ENCODE measurements at places on chromosomes 2 and 18.

GRCh38 chr2:200379481-200380090, 73.1 kb downstream of the SPATS2L start:
- no peak for DNase-seq

DNA sequence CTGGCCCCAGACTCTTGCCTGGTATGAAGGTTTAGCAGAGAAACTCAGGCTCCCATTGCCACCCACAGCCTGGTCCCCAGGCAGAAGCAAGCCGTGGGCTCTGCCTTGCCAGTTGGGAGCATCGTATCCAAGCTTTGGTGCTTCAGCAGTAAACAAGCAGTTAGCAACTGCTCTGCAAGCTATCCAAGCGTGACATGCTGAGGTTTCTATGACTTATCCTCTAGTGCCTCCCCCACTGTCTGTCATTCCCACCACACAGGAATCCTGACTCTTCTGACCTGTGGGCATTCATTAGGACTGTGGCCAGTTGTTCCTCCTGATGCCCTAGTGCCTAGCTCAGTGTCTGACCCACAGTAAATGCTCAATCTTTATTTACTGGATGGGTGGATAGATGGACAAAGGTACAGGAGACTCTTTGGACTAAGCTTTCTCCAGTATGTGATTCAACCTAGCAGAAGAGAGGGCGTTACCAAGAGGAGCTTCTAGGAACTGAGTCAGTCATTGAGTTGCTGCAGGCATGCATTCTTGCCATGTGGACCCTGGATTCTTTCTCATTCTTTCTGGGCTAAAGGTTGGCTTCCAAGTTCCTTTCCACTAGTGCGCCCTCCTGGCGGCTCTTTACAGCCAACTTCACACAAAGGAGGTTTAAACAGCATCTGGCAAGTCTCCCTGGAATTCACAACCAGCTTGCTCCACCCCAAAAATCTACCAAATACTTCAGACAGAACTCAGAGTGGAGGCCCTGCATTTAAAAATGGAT, 40.6 kb upstream of the MRPL19 start:
- DNase-seq: peak; percentile 99

GRCh38 chr2:7573166-7573825, 656.1 kb downstream of the RNF144A start:
- no peak for DNase-seq

GRCh38 chr2:173150087-173150486, 74.4 kb downstream of the MAP3K20 start:
- peak; percentile 79 for DNase-seq

DNA sequence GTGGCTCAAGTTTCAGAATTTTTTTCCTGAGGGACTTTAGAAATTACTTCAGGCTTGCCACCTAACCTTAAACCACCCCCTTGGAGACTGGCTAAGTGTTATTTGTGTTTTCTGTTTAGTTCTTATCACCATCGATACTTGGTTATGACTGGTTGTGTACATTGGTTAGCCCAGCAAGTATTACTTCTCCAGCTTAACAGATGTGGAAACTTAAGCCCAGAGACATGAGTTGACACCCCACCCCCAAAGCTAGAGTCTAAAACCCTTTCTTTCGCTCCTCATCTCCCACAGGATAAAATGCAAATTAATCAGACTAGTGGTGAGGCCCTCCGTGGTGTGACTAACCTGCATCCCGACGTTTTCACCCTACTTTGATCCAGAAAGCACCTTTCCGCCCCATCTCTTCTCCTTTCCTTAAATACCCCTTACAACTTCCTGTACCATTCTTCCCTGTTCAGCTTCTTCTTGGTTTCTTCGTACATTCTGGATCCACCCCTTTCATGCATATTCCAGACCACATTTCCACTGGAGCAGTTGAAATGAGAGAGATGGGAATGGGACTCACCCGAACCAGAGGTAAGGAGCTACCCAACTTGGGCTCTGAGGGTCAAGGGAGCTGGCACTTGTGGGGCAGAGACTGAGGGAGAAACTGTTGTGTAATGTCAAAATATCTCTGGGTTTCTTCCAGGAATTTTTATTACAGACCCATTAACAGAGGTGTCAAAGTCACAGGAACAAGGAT, 819 bp upstream of the MAP3K2 start:
- peak; percentile 59 for DNase-seq

DNA sequence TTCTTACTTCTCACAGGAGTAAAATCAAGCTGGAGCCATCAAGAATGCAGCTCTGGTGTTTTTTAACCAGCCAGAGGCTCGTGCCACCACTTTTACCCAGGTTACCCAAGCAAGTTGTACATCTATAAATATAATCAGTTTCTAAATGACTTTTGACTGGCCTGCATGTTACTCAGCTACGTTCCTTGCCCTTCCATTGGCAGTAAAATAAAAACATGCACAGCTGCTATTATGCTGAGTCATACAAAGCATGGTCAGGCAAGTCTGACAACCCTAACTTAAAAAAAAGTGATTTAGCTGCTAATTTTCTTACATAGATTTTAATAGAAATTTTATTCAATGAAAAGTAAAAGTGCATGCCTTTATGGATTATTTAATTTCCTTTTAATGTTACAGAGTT, 111.7 kb upstream of the CSRNP3 start:
- peak; percentile 59 for DNase-seq

DNA sequence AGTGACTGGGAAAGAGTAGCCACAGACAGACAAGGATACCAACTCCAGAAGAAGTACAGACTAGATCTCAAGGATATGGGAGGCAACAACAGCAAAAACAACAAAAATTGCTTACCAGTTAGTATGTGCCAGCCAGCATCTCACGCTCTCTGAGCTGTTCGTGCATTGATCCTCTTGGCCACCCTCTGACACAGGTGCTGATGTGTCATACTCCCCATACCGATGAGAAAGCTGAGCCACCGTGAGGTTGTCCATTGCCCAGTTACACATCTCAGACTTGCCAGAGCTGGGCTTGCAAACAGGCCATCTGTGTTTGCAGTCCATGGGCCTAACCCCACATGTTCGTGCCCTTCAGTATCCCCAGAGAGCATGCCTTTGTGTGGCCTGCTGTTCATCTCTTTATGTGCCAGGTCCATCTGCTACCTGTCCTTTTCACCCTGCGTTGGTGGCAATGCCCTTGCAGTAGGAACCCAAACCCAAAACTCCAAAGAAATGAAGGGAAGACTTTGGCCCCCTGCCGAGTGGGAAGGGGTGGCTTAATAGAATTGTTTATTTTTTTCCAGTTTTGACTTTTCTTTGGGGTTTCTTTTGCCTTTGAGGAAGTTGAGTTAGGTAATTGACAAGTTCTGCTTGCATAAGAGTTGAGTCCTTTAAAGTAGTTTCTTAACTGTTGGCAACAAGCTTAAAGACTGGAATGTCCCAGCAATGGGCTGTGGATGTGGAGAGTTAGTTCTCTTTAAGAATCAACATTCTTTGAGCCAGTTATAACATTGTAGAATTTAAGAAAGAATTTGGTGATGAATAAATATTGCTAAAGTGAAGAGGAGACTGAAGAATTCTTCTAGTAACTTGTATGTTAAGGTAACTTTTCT, 46.7 kb downstream of the LYPD6B start:
- DNase-seq: peak; percentile 89

DNA sequence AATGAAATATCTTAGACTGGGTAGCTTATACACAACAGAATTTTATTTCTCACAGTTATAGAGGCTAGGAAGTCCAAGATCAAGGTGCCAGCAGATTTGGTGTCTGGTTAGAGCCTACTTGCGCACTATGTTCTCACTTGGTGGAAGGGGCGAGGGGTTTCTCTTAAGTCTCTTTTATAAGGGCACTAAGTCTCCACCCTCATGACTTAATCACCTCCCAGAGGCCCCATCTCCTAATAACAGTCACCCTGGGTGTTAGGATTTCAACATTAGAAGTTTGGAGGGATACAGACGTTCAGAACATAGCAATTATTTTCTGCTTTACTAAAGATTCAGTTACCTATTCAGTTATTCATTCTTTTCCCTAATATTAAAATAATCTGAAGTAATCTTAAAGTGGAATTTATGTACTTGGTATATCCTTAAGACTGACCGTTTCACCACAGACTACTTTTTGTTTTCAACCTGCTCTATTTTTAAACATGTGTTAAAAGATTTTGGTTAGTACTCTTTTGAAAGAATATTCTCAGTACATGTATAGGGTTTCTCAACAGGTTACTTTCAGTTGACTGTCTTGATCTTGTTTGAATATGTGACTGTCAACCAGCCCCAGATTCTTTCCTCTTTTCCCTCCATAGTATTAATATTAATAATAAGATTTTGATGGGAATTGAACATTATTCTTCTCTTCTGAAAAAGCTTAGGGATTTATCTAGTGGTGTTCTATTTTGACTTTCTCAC, 130.0 kb downstream of the TAF4B start:
- DNase-seq: no peak

- no peak for DNase-seq
These were observed 256.2 kb downstream of the HDAC4 start for GRCh38 chr2:239144713-239144999.

DNA sequence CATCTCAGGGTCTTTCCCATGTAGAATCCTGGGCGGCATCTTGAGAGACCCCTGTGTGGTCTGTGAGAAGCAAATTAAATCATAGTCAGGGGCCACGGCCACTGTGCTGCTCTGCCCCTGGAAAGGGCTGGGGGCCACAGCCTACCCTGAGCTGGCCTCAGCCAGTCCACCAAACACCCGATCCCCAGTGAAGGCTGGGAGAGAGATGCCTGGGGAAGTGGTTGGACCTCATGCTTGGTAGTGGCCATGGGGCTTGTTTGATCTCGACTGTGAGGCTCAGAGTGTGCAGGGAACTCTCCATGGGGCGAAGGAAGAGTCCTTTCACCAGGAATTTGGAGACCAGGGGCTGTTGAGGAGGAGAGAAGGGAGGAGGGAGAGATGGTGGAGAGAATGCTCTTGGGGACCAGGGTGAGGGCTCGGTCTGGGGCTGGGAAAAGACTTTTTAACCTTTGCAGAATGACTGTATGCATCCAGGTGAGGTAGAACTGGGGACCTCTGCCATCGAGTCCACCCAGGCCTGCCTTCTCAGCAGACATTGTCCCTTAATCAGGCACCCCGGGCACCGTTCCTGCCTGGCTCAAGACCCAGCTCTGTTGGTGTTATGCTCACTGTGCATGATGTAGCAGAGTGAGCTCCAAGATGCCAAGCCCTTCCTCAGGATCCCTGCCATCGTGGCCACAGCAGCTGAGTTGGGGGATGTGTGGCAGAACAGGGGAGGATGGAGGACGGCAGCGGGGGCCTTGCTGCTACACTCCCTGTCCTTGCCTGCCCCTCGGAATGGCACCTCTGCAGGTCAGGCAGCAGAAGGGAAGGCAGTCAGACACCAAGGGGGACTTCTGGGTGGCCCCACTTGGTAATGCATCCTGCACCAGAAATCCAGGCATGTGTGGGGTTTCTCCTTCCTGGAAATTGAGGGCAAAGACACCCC, 249.9 kb downstream of the DYSF start:
- no peak for DNase-seq

GRCh38 chr2:241564596-241565410, 6.3 kb downstream of the BOK start:
- no peak for DNase-seq

- DNase-seq: peak; percentile 89
These were observed 68.7 kb upstream of the RBM44 start for GRCh38 chr2:237729681-237730475.

- DNase-seq: peak; percentile 95
These were observed 139.9 kb upstream of the ZEB2 start for GRCh38 chr2:144659731-144660275.

DNA sequence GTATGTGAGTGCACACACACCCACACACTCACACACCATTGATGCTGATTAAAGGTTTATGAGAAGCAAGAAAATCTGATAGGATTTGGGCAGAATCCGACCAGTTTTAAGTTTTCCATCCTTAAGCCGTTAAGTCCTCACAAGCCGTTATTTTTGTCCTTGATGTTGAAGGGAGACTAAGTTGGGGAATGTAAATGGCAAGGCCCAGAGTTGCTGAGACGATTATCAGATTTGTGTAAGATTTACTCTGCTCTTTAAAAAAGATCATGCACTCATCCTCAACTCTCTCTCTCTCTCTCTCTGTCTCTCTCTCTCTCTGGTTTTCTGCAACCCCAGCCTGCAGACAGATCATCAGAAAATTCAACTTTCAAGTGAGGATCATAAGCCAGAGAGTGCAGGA, 238.8 kb downstream of the SMAD2 start:
- DNase-seq: no peak

GRCh38 chr2:74119912-74120825, 27.5 kb downstream of the BOLA3 start:
- DNase-seq: peak; percentile 81

DNA sequence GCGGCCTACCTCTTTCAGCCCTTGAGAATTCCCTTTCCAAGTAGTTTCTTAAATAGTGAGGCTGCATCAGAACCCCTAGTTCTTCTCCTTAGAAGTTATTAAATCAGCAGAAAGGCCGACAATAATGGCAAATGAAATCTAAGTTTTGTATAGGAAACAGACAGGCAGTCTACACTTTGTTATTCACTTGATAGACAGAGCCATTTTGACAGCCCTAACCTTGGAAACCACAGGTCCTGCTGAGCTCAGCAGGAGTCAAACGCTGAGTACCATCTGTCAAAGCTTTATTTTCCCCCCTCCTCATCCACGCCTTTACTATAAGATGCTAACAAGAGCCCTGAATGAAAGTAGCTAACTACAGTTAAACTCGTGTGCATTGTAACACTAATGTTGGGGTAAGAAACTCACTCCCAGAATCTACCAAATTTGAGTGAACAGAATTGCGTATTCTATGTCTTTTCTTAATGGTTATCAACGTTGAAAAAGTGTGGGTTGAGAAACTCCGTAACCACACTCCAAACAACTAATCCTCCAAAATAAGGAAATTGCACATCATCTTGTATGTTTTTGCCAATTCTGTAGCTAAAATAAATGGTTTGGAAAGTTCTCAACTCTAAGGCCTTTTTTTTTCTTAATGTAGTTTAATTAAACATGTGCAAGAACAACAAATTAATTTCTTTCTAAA, 90.6 kb upstream of the EFEMP1 start:
- no peak for DNase-seq

- DNase-seq: no peak
These were observed 51.9 kb upstream of the HNMT start for GRCh38 chr2:137912371-137912770.

DNA sequence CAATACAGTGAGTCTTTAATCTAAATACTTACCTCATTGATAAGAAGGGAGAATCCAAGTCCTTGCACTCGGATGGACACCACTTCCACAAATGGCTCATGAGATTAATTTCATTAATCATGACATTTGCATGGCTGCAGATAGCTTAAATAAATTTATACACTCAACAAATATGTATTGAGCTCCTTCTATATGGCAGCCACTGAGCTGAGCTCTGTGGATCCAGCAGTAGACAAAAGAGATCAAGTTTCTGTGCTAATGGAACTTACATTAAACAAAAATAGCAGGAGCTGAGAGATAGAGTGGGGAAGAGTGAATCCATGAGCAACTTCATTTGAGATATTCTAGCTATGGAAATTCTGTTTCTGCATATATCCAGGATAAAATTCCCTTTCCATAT, 44.4 kb downstream of the RAB27B start:
- no peak for DNase-seq

DNA sequence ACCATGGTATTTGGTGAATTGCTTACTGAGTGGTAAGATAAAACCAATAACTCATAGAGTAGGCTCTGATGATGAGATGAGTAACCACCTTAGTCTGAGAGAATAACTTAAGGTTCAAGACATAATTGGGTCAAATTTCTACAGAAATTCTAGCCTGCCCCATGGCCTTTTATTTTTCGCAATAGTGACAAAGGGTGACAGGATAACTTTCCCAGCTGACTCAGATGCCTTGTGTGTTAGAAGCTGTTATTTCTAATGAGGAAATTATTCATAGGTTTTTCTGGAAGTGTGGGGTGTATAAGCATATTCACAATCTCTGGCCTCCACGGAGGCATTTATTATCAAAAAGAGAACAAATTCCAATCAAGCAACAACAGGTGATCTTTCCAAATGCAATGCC, 159.0 kb downstream of the NUP35 start:
- DNase-seq: no peak

- DNase-seq: no peak
These were observed 202.9 kb upstream of the LRRTM4 start for GRCh38 chr2:77725045-77725444.
